ENCODE measurements at places on chromosomes 2 and 18.

DNA sequence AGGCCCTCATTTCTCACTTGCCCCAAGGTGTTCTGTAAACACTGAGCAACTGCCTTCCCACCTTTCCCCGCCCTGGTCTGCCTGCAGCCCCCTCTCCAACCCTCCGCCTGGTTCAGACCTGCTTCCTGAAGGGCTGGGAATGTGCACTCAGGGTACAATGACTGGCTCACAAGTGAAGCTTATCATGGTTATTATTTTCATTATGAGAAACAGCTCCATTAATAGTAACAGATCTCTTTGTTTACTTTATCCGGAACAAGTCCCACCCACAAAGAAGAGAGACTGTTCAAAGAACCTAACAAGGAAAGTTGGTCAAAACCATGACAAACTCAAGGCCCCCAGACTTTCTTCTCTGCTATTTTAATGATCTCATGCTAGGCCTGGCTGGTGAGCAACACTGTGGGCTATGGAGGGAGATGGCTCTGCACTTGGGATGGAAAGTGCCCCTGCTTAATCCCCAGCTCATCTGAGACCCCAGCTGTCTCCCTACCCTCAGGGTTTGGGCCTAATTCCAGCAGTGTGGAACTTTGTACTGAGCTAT is 36.7 kb downstream of the ARHGAP25 start:
- no peak for DNase-seq

DNA sequence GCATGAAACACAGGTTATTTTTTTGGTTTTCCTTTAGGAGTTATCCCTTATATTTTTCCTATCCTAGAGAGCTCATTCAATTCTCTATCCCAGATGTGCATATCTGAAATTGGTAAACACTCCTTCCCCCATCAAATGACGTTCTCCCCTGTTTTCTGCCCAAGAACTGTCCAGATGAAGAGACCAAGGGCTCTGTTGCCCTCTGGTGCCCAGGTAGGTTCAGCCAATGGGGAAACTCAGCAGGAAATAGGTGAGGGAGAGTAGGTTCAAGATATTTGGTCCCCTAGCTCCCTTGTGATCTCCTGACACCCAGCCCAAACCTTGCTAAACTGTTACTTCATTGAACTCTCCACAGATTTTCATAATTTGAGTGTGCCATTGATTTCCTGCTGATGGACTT is 14.1 kb upstream of the INO80C start:
- DNase-seq: no peak

DNA sequence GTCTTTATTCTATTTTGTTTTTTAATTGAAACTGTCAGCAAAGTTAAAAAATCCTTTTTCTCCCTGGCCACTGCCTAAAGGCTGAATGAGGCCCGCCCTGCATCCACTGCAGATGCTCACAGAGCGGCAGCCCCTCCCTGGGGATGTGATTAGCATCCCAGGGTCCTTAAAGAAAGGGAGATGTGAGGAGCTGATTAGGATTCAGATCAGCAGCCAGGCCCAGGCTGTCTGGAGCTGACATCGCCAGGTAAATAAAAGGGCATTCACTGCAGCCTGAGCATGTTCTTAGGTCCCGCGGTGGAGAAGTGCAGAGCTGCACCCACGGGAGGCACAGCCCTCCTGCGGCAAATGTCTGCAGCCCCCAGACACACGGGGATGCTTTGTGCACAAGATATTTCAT is 83.8 kb downstream of the LONRF2 start:
- DNase-seq: no peak

DNA sequence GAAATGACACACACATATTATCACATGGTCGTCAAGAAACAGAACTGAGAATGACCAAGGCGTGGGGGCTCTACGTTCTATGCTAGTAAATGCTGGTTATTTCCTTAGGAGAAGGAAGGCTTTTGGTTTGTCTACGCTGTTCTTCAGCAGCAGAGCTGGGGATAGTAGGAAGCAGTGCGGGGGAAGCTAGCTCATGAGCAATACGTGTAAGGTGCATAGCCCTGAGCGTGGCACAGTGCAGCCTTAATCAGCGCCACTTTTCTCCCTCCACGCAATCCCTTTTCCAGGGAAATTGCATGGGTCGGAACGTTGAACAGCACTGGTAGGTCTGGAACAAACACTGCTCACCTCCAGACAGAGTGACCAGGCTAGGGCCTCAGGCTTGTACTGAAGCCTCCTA is 199.6 kb upstream of the FBXO11 start:
- no peak for DNase-seq

DNA sequence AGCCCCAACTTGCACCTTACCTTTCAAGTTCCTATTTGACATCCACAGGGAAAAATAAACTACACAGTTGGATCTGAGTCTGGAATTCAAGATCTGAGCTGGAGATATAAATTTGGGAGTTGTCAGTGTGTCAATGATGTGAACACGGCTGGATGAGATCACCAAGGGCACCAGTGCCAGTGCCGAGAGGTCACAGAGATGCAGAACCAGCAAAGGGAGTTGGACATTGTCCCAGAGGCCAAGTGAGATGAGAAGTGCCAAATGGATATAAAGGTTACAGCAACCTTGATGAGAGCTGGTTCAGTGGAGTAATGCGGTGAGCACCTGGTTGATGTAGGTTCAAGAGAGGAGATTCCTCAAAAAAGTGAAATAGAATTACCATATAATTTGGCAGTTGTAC is 24.8 kb downstream of the LRRFIP1 start:
- DNase-seq: no peak

DNA sequence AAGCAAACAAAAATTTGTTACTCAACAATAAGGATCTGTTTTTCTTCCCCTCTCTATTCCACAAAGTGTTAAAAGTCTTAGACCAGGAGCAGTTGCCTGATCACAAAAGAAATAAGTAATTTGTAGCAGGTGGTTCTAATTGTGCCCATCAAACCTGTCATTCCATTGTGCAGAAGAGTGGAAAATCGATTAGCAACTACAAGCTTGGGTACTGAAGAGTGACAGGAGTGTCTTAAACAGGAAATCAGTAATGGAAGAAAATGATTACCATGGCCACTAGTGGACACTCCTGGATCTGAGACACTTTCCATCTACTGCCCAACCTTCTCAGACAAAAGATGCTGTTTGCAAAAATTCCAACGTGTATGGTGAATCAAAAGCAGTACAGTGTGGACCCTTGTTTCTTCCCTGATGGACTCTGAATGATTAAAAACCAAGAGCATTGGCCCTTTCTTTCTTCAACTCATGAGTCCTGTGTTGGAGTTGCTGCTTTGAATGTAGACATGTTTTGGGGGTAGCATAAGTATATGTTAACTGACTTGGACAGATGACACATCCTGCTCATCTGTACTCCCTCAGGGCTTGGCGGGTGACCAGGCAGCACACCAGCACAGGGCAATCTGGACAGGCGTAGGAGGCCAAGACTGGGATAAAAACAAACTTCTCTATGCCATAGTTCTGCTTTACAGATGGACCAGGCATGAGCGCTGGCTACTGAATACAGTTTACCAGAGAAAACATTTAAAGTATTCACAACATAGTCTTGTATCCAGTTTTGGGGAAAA is 51.9 kb downstream of the PLA2R1 start:
- DNase-seq: no peak

All from NCI-H526 treated with DMSO at 0.1 percent for 48 hours (cell line).